ENCODE measurements at places on chromosomes 2 and 18. TPM values are rescaled to one million over a fixed set of nuclear protein-coding genes. Genes with fewer than 3 reads are reported as not detected.

Gene UGT1A7
- 1.3 TPM for polyA plus RNA-seq

Gene ASPRV1
- 2.1 TPM for polyA plus RNA-seq

Gene SNORC
- 3.3 TPM for polyA plus RNA-seq

Gene KIAA2012
- polyA plus RNA-seq = not detected

Gene PLCL1
- polyA plus RNA-seq = 13.6 TPM

Gene HAAO
- polyA plus RNA-seq = 57.2 TPM

Gene TUBA3E
- not detected for polyA plus RNA-seq

Gene CDH19
- polyA plus RNA-seq = 0.37 TPM

Gene ELOA2
- polyA plus RNA-seq = not detected

Gene MTIF2
- polyA plus RNA-seq = 26.0 TPM

Gene ALK
- not detected for polyA plus RNA-seq

Gene GATA6
- polyA plus RNA-seq = 1.7 TPM

Gene LRATD1
- polyA plus RNA-seq = 4.2 TPM

Gene CRACDL
- polyA plus RNA-seq = 4.3 TPM

Gene REEP1
- 3.3 TPM for polyA plus RNA-seq

Gene NEU4
- 2.8 TPM for polyA plus RNA-seq

Gene SCN7A
- 1.9 TPM for polyA plus RNA-seq

Gene CFC1
- polyA plus RNA-seq = not detected

DNA sequence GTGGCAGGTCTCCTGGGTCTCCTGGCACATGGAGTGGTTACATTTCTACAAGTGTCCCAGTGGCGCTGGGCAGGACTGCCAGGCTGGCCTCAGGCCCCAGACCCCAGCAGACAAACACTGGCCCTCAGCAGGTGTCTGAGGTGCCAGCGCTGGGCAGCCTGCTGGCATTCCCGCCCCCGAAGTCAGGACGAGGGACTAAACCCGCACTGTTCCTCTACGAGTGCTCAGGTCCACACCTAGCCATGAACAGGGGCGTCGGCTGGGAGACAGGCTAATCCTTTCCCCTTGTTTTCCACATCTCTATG lies 12.8 kb downstream of the SNED1 start:
- DNase-seq = no peak

- peak; percentile 77 for DNase-seq
Observed at GRCh38 chr18:48928787-48929186, 22.0 kb downstream of the SMAD7 start.

- no peak for DNase-seq
Observed at GRCh38 chr2:235665661-235666212, 171.9 kb downstream of the AGAP1 start.

- DNase-seq = peak; percentile 8
Observed at GRCh38 chr2:193583638-193584400, 1389.1 kb upstream of the TMEFF2 start.

- DNase-seq = no peak
Observed at GRCh38 chr2:129934044-129934822, 45.2 kb upstream of the RAB6C start.

GRCh38 chr2:121172456-121172855 lies 112.5 kb downstream of the TFCP2L1 start:
- no peak for DNase-seq

DNA sequence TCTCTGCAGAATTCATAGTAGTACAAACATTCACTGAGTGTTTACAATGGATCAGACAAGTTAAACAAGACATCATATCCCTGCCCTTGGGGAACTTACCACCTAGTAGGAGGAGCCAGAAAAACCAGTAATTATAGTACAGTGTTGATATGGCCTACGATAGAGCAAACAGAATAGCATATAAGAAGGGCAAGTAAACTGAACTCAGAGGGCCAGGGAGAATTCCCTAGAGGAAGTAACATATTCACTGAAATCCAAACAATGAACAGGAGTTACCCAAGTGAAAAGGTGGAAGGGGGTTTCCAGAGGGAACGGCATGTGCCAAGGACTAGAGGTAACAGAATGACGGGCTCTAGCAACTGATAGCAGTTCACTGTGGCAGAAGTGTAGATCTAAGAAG lies 34.1 kb downstream of the NHEJ1 start:
- DNase-seq = no peak

DNA sequence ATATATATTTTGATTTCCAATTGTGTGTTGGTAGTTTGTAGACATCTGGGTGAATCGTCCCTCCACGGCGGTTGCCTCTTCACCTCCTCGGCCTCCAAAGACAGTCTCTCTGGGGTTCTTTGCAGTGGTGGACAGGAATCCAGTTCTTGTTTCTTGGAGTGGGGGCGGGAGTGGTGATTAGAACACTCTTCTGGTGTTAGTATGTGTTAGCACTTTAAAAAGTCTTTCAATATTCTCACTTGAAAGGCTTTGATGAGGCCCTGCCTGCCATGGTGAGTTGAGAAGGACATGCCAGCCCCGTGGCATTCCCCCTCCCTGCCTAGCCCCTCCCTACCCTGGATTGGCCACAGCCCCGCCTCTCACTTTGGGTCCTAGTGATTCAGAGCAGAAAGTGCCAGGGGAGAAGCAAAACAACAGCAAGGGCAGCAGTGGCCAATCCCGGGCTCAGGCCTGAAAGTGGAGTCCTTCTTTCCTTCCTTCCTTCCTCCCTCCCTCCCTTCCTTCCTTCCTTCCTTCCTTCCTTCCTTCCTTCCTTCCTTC lies 316.8 kb upstream of the HS6ST1 start:
- DNase-seq = no peak

DNA sequence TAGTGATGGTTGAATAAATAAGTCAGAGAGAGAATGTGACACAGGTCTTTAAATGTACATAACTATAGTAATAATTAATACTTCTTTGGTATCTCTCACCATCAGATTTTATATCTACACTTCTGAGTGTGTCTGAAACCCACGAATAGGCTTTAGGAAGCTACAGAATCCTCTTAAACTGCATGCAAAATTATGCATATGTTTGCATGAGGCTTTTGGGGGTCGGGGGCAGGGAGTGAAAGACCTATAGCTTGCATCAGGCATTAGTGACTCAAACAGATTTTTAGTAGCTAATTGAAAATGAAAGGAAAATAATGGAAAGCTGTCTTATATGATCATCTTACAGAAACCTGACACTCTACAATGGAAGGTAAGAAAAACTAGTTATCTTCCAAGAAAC lies 14.9 kb downstream of the LRPPRC start:
- no peak for DNase-seq

- no peak for DNase-seq
Observed at GRCh38 chr18:40738321-40738880, 1216.6 kb upstream of the PIK3C3 start.

DNA sequence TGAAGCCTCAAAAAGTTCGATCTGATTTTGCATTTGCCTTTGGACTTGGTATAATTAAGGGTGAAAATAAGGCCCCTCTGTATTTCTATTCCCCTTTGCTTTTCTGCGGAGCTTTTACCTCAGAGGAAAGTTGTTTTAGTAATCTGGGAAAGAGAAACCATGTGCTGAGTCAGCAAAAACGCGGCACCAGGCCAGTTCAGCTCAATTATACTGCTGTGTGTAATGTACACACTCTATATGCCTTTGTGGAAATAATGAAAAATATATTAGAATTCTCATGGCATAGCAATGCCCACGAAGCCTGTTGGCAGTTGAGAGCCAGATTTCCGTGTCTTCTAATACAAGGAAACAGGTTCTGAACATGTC lies 161.9 kb upstream of the SIX2 start:
- peak; percentile 78 for DNase-seq

GRCh38 chr2:44778221-44778654 lies 163.3 kb upstream of the SIX3 start:
- no peak for DNase-seq

GRCh38 chr18:45521777-45522176 lies 93.5 kb upstream of the SLC14A2 start:
- DNase-seq = no peak

- no peak for DNase-seq
Observed at GRCh38 chr2:13581471-13581870, 864.7 kb downstream of the TRIB2 start.

DNA sequence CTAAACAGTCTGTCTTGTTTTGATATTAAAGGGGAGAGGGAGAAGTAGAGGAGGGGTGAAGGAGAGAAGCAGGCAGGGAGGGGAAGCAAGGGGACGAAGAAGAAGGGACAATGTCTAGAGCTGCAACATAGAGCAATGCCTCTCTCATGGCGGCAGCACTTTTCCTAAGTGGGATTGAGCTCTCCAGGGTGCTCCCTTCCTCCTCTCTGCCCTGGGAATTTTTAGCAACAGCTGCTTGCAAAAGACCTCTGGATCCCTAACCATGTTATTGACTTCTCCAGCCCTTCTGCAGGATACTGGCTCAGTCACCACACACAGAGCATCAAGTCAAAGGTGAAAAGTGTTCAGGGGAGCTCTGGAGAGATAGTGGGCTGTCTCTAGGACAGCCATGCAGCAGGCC lies 734.9 kb downstream of the EPHA4 start:
- DNase-seq = no peak

DNA sequence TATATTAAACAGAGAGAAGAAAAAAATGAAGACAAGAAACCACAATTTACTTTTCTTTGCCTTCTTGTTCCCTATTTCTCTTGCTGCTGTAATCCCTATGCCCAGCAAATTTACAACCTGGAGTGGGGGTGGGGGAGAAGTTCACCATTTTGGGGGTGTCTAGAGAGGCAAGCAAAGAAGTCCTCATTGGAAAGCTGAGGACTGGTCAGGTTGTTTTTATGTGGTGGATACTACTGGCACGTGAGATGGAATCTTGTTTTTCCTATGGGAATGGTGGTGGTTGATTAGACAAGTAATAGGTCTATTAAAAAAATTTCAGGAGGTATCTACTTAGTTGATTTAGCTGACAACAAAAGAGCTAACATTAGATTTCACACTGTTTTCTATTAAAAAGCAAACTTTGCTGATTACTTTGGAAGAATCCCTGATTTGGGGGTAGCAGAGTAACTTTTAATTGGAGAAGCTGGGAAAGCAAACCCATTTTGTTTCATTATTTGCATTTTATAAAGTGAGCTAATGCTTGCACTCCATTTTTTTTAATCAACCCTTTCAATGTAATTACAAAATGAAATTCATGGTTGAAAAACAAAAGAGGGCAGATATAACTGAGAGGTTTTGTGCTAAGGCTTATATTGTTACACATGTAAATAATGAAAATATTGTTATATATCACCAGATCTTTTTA lies 6.0 kb downstream of the POU3F3 start:
- DNase-seq = no peak

GRCh38 chr2:214246417-214246816 lies 164.4 kb upstream of the VWC2L start:
- no peak for DNase-seq

- no peak for DNase-seq
Observed at GRCh38 chr18:60038731-60039130, 138.9 kb downstream of the PMAIP1 start.

DNA sequence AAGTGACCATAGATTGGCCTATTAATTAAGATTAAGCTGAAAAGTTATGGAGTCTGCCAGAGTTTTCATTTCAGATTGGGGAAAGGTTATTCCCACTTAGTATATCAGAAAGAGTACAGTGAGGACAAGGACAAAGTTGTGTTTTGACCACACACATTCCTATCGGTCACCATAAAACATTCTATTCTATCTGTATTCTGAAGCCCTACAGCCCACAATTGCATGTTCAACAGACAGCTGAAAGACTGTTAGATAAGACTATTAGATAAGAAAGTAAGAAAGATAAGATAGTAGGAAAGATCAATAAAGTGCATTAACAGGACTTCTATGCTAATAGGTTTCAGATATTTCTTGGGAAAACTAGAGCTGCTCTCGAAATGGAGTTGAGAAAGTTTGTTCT lies 26.7 kb upstream of the ACYP2 start:
- no peak for DNase-seq

DNA sequence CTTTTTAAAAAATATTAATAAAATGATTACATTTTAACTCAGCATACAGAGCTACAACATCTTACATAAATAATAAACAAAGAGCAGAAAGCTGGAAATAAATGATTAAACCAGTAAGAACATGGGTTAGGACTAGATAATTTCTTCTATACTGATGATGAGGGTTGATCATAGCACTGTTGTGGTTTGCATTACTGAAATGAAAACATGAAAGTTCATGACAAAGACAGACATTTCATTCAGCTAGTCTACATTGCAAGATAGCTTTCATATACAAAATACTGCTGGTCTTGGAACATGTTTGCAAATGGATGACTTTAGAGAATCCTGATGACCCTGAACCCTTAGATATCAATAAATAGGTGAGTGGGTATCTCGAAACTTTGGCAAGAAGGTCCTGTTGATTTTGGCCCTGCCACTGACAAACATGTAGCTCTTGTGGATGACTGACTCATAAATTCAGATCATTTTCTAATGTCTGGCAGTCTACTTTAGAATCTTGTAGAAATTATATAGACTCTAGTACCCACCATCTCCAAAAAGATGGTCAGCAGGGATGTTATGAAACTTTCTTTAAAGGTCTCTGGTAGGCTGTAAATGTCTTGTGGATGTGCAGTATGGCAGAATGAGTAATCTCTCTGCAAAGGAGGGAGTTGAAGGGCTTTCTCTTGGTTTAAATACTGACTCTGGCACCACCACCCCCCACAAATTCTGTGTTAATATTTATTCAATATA lies 15.5 kb upstream of the CDC42EP3 start:
- no peak for DNase-seq

- DNase-seq = no peak
Observed at GRCh38 chr2:234487356-234487755, 9.5 kb downstream of the ARL4C start.

DNA sequence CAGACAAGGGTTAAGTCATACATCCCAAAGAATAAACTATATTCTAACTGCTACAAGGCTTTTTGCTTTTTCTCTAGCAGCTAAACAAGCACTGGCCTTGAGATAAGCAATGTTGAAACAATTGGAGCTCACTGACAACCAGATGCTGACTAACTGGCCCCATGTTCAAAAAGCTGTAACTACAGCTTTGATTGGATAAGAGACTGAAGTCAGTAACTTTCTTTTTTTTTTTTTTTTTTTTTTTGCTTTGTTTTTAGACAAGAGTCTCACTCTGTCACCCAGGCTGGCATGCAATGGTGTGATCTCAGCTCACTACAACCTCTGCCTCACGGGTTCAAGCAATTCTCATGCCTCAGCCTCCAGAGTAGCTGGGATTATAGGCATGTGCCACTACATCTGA lies 45.4 kb upstream of the TMEM163 start:
- DNase-seq = no peak

DNA sequence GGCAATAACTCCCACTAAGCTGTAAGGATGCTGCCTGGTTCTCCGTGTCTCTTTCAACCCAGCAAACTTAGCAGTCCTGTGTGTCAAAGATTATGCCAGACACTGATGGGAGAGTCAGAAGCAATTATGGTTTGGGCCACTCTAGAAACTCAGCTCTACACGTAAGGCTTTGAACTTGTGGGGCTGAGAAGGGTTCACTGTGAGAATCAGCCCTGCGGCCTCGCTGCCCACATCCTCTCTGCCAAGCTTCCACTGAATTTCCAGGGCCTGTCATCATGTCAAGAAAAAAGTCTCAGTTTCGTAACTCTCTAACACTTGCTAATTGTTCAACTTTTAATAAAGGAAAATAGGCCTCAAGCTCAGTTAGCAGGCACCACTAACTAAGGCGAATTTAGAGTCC lies 308.8 kb upstream of the LYPD1 start:
- no peak for DNase-seq

- DNase-seq = no peak
Observed at GRCh38 chr2:191714925-191715324, 37.0 kb downstream of the NABP1 start.

GRCh38 chr18:46350598-46351159 lies 246.5 kb downstream of the HAUS1 start:
- DNase-seq = no peak

- no peak for DNase-seq
Observed at GRCh38 chr18:3468066-3468705, 18.2 kb downstream of the TGIF1 start.

- DNase-seq = peak; percentile 65
Observed at GRCh38 chr2:217972490-217972889, 30.3 kb downstream of the TNS1 start.

GRCh38 chr2:120558847-120559246 lies 176.8 kb upstream of the GLI2 start:
- no peak for DNase-seq

Measured in kidney (tissue), 22 donors.